Eye (tissue), 1 donor: ENCODE measurements at places on chromosomes 12 and 14.
A peak's percentile ranks its signal among the peaks of the same experiment; 100 is the strongest.

GRCh38 chr12:15751741-15752140, 37.4 kb downstream of the EPS8 start:
- no peak for DNase-seq

GRCh38 chr14:34650786-34651584, 21.0 kb upstream of the SNX6 start:
- DNase-seq, result peak; percentile 10

DNA sequence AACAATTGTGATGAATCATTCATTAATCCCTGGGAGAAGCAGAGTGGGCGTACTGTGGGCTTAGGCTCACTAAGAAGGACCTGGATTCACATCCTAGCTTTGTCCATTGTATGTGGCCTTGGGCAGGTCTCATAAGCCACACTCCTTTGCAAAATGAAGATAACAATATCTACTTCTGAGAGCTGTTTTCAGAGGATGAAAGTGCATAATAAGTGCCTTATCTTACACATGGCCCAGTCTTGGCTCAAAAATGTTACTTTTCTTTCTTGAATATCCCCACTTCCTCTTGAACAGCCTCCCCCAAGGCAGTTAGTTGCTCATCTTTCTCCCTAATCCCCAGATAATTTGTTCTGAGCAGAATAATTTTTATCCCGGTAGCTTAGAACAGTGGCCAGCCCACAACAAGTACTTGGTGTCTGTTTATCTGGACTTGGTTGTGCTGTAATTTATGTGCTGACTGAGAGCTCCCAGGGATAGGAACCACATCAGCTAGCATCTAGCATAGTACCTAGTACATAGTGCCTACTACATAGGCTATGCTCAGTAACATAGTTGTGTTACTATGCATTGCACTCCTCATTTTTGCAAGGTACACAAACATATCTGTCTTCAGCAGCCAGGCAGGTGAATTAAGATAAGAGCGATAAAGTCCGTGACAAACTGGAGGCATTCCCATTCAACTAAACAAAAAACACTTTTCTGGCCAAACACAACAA, 61.7 kb upstream of the NUDT4 start:
- DNase-seq, result no peak

GRCh38 chr12:85947286-85947685, 73.2 kb downstream of the NTS start:
- DNase-seq, result no peak

GRCh38 chr12:45988264-45988663, 2.1 kb downstream of the SCAF11 start:
- DNase-seq, result no peak

- peak; percentile 79 for DNase-seq
Measured at GRCh38 chr14:103103461-103104388, 9.2 kb downstream of the EXOC3L4 start.

DNA sequence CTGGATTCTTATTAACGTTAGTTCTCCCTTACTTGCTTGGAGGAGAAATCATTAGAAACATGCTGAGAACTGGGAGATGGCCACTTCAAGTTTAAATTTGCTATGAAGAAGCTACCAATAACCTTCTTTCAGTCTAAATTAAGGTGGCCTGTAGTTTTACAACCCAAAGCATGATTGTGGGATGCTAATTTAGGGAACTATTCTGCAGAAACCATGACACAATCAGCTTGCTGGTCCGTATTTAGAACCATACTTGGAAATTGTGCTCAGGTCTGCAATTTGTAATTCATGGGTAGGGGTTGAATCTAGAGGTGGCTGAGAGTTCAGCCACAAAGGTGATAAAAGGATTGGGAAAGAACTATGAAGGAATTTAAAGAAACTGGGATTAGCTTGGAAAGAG, 405.7 kb downstream of the RAD51B start:
- DNase-seq, result no peak

GRCh38 chr12:44114906-44115305, 279.0 kb downstream of the TMEM117 start:
- no peak for DNase-seq

DNA sequence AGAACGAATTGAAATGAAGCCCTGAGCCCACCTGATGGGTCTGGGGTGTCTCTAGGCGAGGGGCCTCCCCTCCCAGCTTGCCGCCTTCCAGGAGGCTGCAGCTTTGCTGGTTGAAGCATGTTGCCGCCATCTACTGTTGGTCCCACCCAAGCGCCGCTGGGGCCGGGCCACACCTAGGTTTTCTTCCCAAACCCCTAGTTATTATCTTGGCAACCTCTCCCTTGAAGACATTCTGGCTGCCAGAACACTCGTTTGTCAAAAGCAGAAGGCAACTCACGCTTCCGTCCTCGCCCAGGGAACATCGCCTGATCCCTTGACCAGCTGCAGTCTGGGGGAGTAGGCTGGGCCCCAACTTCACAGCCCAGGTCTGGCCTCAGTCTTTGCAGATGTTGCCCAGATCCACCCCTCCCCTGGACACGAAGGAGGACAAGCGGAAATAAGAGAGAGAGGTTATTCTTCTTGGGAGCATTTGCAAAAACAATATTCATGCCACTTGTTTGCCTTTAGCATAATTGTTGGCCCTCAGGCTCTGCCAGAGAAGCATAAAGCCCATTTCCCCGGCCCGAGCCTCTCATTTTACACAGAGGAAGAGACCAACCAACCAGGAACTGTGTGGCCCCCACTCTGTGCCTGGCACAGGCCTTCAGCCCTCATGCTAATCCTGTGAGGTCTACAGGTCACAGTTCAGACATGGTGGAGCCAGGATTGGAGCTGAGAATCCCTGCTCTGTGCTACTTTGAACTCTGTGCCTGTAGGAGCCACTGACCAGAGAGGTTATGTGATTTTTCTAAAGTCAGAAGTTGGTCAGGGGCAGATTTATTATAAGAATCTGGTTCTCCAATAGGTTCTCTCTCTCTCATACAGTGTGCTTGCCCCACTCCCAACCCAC, 6.8 kb downstream of the EMP1 start:
- DNase-seq, result no peak

- no peak for DNase-seq
Measured at GRCh38 chr14:99612738-99613330, 8.8 kb upstream of the CCDC85C start.

DNA sequence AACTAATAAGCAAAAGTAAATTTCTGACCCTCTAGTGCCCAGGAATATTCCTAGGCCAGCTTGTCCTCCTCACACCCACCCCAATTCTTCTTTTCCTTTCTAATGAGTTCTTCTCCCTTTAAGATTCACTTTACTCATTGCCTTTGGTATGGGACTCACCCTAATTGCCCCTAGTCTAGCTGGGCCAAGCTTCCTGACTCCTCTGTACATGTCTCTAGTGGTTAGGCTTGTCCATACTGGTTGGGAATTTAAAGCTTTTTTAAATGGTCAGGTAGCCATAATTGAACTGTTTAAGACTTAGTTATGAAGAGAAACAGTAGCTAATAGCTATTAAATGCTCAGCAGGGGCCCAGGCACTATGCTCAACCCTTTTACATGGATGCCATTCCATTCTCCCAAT, 248.2 kb downstream of the C12orf42 start:
- DNase-seq, result no peak

GRCh38 chr14:31993521-31993951, 83.6 kb upstream of the ARHGAP5 start:
- no peak for DNase-seq
